ENCODE measurements at places on chromosomes 4 and X.

DNA sequence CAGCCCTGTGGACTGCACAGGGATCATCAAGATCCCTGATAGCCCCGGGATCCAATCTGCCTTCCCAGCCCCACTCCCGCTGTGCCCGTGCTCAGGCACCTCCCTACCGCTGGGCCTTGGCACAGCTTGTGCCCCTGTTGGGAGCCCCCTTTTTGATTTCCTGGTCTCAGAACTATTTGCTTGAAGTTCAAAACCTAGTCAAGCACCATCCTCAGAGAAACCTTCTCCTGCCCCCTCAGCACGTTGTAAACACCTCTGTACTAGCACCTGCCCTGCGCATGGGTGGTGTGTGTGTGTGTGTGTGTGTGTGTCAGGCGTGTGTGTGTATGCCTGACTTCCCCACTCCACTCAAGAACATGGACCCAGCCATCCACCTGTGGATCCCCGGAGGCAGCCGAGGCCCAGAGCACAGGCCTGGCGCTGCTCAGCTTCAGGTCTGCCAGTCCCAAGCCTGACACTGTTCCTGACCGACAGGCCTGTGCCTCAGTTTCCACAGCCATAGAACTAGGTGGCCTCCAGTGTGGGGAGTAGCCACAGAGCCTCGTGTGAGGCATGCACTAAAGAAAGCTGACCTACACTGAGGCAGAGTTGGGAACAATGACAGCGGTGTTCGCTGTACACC lies 65.5 kb downstream of the ADRA2C start:
- no peak for DNase-seq

GRCh38 chrX:85897362-85898126 lies 149.8 kb downstream of the CHM start:
- DNase-seq, result no peak

DNA sequence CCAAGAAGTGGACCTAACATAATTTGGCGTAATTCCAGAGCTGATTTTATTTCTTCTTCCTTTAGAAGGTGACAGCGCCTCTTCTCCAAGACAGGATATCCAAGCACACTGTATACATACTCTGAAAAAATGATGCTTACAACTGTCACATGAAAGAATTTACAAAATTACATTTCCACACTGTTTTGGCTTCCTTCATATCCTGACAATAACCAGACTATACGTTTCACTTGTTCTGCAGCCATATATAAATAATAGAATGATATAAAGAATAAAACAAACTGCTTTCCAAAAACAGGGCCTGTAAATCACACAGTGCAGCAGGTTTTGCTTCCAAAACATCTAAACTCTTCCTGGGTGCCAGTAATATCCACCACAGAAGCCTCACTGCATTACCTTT lies 141.6 kb downstream of the FBXO8 start:
- no peak for DNase-seq

DNA sequence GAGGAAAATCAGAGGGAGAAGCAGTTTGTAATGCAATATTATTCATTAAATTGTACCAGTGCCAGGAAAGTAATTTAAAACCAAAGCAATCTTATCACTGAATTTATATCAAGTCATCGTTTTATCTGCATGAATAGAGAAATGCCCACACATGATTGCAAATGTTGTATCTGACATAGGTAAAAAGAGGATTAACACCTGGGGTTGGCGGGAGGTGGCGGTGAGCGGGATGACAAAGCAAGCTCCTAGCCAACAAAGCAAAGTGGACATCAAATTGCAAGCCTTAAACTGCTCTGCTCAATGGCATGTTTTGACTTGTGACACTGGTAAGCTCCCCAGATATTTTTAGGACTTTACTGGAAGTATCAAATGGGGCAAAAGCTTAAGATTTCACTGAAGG lies 16.4 kb downstream of the HPGD start:
- no peak for DNase-seq

- no peak for DNase-seq
Measured at GRCh38 chr4:78179196-78179595, 122.1 kb downstream of the FRAS1 start.

GRCh38 chrX:148804579-148805355 lies 304.4 kb downstream of the AFF2 start:
- DNase-seq, result no peak

DNA sequence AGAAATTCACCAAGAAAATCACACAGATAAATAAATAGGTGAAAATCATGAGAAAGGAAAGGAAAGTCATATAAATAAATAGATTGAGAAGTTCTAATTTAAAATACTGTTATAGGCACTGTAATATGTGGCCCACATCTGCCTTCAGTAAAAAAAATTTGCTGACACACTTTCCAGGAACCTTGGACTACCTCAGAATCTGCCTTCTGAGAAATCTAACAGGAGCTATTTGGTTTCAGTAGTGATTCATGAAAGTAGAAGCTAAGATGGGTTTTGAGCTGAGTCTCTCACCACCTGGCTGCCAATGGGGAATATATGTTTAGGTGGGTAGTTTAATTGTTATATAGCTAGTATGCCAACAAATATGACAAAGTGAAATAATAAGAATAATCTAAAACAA lies 810.0 kb downstream of the RAB28 start:
- no peak for DNase-seq

- DNase-seq, result peak; percentile 26
Measured at GRCh38 chrX:152632445-152633097, 5.1 kb upstream of the GABRQ start.

- DNase-seq, result no peak
Measured at GRCh38 chr4:113049421-113050370, at the start of gene ANK2. TSS of gene ANK2 (plus strand) at chr4:113049653. CDS start at chr4:113049729, 76 bp downstream.

GRCh38 chr4:106034220-106034619 lies 138.9 kb downstream of the NPNT start:
- no peak for DNase-seq

DNA sequence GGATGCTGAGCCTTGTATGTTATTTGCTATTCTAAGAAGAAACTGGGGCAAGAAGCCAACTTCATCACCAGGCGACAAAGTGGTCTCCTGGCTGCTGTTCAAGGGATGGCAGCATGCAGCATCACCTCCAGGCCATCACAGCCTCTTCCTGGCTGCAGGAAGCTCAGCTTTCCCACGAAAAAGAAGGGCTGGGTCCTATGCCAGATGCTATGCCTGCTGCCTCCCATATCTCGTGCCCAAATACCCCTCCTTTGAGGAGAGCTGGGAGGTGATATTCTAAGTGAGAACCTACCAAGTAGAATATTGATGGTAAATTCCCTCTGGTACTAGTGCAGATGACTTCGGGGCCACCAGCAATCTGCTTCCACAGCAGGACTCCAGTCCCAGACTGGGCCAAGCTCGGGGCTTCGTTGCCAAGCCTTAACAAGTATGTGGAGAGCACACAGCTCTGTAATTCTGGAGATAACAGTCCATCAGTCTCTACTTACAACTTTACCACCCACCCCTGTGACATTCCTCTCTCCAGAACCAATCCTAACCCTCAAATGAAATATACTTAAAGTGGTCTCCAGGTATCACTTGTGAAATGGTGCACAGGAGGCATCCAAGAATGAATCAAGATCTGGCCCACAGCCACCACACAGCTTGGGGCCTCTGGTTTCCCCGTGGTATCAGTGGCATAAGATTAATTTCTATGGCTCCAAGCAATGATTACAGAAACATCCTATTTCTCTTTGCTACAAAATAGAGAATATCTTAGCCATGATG lies 149.3 kb downstream of the PALLD start:
- no peak for DNase-seq

- DNase-seq, result no peak
Measured at GRCh38 chr4:30720661-30721184, 554 bp downstream of the PCDH7 start.

GRCh38 chr4:89121387-89122068 lies 10.2 kb downstream of the TIGD2 start:
- DNase-seq, result no peak

GRCh38 chr4:170849969-170850368 lies 760.2 kb upstream of the AADAT start:
- DNase-seq, result no peak

DNA sequence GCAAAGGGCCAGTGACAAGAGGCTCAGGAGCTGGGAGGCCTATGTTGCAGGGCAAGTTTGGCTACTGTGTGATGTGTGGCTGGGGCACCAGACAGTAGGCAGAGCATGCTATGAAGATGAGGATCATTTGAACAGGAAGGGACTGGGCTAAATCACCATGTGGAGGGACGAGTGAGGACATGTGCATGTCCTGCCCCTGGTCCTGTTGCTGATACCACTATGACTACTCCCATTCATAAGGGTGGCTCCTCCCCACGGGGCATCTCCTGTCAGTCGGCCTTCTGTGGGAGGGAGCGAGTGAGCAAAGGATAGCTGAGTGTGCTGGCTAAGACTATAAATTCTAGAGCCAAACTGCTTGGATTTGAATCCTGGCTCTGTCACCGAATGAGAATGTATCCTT lies 139.2 kb downstream of the TMEM164 start:
- DNase-seq, result no peak

DNA sequence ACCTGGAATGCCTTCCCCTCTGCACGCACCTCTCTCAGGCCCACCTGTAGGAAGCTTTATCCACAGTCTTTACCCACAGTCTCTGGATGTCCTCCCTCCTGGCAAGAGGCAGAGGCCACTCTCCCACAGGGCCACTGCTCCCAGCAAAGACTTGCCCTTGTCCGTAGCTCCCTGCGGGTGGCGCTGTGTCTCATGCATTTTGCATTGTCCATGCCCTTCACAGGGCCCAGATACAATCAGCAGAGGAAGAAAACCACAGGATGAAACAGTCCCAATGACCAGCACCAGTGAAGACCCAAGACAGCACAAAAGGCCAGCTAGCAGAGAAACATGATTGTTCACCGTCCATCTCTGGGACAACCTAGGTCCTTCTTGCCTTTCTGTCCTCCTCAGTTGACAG lies 2.1 kb upstream of the NSG1 start:
- peak; percentile 14 for DNase-seq

Data from activated naive CD4-positive, alpha-beta T cell treated with Interleukin-2 at 50 U/mL for 16 hours (primary cell).